ENCODE measurements at places on chromosomes 5 and 9.

GRCh38 chr5:21680196-21680595, 1172.9 kb downstream of the CDH12 start:
- no peak for DNase-seq

DNA sequence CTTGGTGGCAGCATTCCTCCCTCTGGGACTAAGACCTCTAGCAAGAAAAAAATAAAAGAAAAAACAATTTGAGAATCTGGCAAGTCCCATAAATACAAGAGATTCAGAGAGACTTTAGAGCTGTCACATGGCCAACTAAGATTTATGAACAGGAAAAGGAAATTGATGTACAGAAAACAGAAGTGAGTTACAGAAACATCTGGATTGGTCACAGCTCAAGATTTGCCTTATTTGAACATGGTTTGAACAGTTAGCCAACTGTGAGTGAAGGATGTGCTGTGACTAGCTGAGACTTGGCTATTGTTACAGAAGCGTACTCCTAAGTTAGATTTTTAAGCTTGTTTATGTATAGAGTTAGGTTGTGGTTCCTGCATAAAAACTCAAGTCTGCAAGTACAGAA, 340.2 kb downstream of the SLCO4C1 start:
- no peak for DNase-seq

- peak; percentile 10 for DNase-seq
These were observed 67.8 kb downstream of the TMEM167A start for GRCh38 chr5:83009408-83009807.

GRCh38 chr5:69231851-69232250, 2.8 kb upstream of the CDK7 start:
- DNase-seq: no peak

GRCh38 chr9:84759300-84759750, 89.8 kb downstream of the NTRK2 start:
- no peak for DNase-seq

DNA sequence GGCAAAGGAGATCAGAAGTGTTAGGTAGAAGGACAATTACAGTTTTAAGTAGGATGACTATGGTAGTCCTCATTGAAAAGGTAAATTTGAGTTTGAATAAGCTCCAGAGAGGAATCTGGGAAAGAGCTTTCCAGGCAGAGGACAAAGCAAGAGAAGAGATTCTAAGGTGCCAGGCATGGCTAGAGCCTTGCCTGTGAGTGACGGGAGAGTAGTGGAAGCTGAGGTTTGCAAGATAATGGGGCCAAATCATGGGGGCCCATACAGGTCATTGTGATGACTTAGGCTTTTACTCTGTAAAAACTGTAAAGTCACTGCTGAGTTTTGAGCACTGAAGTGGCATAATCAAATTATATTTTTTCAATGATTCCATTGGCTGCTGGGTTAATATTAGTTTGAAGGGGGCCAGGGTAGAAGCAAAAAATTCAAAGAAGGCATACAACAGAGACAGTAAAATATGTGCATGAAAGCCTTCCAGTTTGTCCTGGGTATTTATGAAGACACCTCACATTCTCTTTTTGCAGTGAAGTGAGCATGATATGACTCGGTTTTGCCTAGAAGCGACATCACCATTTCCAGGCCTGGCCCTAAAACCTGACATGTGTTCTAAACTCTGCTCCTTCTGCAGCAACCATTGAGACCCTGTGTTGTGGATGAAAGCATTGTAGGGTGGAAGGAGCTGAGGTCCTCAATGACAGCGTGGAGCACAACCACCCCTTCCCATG, 279.8 kb upstream of the TNC start:
- no peak for DNase-seq

DNA sequence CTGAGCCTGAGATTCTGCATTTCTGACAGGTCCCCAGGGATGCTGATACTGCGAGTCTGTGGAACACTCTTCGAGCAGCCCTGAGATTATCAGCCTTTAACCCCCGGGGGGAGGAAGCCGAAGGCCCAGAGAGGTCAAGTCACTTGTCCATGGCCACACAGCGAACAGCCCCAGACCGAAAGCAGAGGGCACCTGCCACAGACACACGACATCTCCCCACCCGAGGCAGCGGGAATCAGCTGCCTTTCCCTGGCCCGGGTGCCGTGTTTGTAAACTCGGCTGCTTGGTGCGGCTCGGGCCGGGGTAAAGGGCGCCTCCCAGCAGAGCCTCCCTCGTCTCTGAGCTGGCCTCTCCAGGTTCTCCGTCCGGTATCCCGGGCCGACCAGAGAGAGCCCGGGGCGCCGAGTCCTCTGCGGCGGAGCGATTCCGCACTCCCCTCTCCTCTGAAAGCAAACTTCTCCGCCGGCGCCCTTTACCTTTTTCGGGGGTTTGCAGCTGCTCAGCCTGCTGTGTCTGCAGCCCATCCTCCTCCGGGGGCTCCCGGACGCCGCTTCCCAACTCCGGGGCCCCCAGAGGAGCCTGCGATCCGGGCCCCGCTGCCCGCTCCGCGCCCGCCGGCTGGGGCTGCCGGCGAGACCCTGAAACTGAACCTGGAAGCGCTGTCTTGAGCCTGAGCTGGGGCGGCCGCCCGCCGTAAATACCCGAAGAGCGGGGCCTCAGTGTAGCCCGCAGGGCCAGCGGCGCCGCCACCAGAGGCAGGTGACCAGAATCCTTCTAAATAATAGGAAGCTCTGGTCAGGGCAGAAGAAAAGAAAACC, at the start of gene CCDC69:
CCDC69 (minus strand) TSS at position 646 of the 818 bp plus-strand sequence; CDS start at position 524, 122 bp downstream.
- DNase-seq: no peak

- DNase-seq: no peak
These were observed 23.2 kb downstream of the FGD3 start for GRCh38 chr9:92970467-92970923.

DNA sequence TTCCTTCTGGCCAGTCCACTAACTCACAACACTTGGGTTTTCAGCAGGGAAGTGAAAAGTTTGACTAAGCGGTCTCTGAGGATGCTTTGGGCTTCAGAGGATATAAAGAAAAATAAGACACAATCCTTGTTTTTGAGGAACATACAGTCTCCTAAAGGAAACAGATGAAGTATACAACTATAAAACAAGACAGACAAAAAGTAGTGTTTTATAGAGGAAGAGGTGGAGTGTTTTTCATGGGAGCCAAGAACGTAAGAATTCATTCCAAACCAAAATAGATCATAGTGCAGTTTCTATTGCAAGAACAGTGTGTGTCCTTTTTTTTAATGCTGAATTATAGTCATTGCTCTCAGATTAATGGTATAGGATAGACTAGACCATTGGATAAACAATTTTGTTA, 586.9 kb upstream of the BRINP1 start:
- no peak for DNase-seq

DNA sequence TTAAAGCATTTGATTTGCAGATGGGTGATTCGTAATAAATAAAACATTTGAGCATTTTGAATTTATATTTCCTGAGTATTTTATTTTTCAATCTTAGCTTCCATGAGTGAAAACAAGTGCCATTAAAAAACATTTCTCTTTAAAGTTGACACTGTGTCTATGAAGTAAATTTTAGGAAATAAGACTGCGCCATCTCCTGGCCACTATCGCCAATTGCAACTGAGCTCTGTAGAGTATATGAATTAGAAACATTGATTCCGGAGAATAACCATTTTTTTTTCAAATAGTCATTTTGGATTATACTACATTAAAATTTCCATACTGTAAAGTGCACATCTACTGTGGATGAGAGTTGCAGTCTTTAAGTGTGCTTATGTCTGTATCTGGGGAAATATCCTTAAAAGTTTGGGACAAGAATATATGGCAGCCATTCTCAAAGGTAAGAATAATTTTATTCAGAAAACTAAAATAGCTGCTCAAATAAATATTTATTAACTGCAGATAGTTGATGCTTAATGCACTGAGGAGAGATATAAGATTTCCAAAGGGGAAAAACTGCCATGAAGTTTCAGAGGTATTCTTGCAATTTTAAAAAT, 5.9 kb downstream of the DMRTA1 start:
- peak; percentile 48 for DNase-seq

GRCh38 chr9:92385477-92385876, 18.9 kb downstream of the OGN start:
- DNase-seq: no peak

DNA sequence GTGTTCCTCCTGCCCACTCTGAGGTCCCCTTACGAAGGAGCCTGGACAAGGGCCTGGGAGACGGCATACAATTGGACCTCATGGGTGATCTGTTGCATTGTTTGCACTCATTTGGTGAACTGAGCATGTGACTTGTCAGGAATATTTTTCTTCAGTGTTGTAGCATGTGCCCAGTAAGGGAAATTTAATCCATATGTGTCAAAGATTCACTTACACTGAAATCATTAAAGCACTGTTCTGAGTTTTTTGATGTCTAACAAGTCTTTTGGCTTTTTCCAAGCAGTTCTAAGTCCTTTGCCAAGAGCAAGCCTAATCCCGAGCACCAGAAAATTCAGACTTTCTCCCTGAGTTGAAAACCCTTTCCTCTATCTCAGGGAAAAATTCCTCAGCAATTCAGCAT, 61.6 kb upstream of the RPS23 start:
- DNase-seq: no peak

DNA sequence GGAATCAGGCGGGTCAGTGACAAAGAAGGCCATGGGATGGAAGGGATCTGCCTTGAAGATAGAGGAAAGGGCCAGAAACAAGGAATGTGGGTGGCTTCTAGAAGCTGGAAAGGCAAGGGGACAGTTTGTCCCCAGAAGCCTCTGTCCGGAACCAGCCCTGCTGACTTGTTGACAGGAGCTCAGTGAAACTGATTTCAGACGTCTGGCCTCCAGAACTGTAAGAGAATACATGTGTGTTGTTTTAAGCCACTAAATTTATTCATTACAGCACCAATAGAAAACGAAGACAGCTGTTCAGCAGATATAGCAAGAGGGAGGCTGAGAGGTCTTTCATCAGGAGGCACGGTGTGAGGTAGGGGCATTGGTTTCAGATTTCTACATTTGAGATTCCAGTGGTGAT, 422.5 kb downstream of the KDM4C start:
- no peak for DNase-seq

GRCh38 chr9:129888293-129889121, 53.2 kb downstream of the USP20 start:
- no peak for DNase-seq

- no peak for DNase-seq
These were observed 555 bp upstream of the PCDHGC4 start for GRCh38 chr5:141484310-141484640.

DNA sequence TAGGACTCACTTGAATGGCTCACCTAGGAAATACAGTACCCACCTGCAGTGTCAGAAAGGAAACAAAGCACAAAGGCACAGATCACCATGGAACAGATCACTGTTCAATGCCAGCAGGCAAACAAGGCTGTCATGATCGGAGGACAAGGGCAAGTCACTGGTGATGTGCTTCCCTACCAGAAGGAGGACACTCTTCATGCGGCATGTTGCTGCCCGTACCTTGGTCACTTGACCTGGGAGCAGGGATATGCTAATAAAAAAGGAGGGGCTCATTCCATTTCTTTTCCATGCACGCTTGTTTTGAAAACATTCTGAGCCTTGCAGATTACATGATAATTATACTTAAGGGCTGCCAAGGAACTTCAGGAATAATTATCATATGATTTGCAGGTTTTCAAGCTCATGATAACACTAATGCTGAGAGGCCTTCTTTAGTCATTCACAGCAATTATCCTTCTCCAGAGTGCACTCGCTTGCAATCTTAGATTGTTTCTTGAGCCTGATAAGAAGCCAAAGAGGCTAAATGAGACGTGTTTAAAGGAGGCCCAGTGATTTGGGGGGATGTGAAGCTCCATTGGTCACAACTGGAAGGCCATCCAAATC, 36.1 kb upstream of the STARD4 start:
- no peak for DNase-seq
